ENCODE measurements at places on chromosomes 6 and 20.

DNA sequence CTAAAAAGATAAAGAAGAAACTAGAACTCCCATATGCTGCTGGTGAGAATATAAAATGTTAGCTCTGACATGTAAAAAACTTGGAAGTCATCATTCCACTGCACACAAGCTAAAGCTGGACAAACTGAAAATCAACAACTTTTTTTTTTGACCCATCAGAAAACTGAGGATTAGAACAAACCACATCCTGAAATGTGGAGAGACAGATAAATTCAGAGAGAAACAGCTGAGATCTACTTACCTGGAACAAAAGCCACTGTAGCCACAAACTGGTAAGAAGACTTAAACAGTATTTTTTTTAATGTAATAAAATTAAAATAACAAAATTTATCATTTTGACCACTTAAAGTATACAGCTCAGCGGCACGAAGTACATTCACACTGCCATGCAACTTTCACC lies 408.5 kb upstream of the RGS17 start:
- DNase-seq, result no peak

DNA sequence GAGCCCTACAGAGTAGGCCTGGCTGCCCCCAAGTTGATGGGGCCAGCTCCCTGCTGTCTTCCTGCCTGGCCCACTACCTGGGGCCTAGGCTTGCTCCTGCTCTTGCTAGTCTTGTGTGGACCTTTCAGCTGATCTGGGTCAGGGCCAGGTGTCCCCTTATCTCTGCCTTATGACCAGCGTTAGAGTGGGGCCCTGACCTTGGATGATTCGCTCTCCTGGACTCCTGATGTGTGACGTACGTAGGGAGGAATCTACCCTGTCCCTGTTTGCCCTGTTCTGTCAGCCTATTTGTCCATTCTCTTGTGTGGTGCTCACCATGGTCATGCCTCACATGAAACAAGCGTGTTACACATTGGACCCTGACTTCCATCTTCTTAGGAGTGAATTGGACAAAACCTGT lies 571.8 kb downstream of the QKI start:
- no peak for DNase-seq

DNA sequence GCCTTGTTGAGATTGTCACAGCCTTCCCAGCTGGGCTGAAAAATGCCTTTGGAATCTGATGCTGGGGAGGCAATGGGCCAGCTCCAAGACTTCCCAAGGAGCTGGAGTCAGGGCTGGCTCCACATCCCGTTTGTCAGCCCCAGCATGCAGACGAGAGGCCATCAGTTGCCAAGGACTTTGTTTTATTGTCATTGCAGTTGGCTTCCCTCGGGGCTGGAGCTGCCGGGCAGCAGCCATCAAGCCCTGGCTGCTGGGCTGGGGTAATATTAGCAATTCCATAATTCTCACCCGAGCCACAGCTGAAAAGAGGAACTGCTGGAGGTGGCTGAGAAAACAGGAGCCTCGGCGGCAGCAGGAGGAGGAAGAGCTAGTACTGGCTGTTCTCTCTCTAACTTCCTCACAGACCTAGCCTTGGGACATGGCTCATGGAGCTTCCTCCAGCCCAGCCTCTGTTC lies 182.5 kb downstream of the CDC5L start:
- no peak for DNase-seq

GRCh38 chr6:125273965-125274364 lies 27.8 kb downstream of the HDDC2 start:
- no peak for DNase-seq

DNA sequence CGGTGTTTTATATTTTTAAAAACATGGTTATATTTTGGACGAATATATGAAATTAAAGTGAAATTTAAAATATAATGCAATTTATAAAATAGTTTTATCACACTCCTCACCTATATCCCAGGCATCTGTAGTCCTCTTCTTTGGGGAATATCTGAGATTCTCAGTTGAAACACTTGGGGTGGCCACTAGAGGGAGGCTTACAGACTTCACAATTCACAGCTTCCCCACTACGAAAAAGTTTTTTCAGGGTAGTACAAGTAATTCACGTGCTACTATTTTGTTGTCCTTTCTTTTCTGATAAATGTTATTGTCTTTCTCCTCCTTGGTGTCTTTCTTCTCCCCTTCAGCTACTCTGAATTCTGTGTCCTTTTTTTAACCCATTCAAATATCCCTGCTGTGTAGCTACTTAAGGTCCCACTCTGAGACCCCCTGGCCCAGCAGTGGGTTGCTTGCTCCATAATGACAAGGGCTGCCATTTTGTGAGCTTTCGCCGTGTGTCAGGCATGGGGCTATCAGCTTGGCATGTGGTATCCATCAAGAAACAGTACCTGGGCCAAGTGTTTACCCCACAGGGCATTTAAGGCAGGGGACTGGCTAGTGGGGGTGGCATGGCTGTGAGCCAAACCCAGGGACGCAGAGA lies 43.6 kb upstream of the PHACTR3 start:
- no peak for DNase-seq

DNA sequence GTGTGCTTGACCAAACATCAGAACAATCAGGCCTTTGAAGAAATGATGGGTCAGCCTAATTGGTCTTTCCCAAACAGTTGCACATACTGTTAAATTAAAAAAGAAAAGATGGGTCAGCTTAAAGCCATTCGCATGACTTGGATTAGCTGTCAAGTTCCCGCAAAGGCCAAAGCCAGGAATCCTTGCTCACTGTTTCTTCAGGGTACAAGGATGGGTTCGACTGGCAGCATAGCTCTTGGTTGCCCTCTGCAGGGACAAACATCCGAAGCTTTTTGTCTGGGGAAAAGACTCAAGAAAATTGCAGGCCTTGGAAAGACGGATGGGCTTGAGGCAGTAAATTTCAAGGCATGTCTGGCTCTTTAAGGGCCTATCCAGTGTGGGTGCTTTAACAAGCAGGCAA lies 168.0 kb downstream of the HDGFL1 start:
- peak; percentile 67 for DNase-seq

DNA sequence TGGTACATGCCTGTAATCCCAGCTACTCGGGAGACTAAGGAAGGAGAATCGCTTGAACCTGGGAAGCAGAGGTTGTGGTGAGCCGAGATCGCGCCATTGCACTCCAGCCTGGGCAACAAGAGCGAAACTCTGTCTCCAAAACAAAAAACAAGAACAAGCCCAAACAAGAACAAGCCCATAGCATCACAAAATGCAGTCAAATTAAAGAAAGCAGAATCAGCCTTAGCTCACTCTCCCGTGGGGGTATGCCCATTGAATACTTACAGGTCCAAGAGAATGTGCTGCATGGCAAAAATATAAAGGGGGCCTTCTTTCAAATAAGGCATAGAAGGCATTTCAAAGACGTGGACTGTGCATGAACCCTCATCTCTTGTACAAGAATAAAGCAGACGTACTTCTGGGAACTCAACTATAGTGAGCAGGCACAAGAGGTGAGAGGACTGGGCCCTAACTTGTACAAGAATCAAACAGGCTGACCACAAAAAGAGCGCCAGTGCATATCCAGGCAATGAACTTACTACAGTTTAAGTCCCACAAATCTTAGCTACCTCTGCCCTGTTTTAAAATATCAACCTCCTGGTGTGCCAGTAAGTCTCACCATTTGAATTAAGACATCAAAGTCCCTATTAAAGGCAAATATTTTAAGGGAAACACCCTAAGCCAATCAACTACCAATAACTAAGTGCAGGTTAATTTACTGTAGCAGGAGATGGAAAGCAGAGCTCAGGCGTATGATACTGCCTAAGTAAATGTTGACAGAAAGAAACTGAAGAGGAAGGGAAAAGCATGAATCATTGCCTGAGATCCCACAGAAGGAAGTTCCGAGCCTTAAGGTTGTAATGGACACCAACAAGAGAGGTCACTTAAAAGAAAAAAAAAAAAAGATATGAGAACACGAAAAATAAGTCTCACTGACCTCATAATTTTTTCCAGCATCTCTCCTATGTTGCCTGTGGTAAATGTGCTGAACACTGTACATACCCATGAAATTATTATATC lies 37.4 kb downstream of the TOMM6 start:
- DNase-seq, result no peak

GRCh38 chr6:11292091-11292490 lies 59.6 kb upstream of the NEDD9 start:
- DNase-seq, result no peak

GRCh38 chr6:126153661-126154060 lies 167.3 kb downstream of the TRMT11 start:
- no peak for DNase-seq

DNA sequence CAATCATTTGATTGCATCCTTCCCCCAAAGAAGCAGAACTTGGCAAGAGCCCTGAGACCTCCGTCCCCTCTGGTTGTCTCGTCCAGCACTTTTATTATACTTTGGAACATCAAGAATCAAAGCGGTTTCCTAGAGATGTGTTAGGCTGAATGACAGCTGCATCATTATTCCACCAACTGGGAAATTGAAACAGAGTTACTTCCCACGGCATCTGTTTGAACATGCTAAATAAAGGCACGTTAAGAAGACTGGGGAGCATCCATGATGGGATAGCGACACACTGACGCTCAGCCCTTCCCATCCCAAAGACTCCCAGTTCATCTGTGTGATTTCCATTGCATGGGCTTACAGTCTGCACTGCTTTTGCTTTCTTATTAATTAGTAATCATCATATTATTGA lies 147.8 kb downstream of the TBC1D7 start:
- DNase-seq, result no peak

GRCh38 chr6:14380901-14381828 lies 263.6 kb downstream of the CD83 start:
- no peak for DNase-seq

GRCh38 chr6:150413781-150414281 lies 45.0 kb downstream of the IYD start:
- DNase-seq, result no peak

- DNase-seq, result no peak
Measured at GRCh38 chr20:13348311-13349234, 127.5 kb downstream of the ISM1 start.

DNA sequence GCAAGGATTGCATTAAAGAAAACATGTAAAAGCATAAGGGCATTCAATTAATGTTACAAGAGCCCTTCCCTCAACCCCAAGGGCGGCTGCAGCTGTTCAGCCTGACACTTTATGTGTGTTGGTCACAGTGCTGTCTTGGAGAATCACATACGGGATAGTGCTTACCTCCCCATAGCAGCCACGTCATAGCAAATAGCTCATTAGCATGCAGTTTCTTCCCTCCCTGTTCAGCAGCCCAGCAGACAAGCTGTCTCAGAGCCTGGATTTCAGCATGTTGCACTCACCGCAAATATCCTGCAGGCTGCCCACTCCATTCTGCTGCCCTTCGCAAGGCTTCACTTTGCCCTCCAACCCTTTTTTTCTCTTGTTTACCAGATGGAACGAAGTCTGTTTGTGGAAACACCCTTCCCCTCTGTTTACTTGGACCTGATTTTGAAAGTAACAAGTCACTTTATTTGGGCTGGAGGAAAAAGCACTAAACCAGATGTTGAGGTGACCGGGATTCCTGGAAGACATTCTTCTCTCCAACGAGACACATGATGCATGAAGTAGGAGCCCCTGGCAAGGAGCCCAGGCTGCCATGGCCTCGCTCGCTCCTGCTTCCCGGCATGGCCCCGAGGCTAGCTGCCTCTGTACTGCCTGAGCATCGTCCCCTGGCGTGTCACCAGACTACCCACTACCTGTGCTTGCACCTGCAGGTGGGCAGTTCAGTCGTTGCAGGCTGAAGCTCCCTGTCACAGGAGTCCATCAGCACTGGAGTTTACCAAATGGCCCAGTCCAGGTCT lies 151.6 kb upstream of the GMDS start:
- no peak for DNase-seq

DNA sequence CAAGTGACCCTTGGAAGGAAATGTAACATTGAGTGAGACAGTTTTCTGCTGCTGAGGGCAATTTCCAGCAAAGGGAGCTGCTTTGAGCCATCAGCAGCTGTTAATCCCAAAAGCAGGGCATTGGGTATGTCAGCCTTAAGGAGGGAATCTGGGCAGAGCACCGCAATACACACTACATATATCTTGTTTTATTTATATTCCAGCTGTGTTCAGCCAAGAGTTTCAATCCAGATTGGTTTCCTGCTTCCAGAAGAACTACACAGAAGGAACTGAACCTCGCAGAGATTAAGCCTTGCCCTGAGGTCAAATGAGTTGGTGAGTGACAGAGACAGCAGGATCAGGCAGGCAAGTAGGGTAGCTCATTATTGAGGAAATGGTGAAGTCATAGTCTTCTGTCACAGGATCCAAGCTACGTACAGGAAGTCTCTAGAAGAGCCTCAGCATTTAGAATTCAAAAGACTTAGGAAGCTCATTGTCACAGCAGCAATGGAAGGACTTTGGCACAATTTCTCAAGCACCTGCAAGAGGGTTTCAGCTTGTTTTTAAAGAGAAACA lies 109.9 kb upstream of the HEY2 start:
- DNase-seq, result no peak

DNA sequence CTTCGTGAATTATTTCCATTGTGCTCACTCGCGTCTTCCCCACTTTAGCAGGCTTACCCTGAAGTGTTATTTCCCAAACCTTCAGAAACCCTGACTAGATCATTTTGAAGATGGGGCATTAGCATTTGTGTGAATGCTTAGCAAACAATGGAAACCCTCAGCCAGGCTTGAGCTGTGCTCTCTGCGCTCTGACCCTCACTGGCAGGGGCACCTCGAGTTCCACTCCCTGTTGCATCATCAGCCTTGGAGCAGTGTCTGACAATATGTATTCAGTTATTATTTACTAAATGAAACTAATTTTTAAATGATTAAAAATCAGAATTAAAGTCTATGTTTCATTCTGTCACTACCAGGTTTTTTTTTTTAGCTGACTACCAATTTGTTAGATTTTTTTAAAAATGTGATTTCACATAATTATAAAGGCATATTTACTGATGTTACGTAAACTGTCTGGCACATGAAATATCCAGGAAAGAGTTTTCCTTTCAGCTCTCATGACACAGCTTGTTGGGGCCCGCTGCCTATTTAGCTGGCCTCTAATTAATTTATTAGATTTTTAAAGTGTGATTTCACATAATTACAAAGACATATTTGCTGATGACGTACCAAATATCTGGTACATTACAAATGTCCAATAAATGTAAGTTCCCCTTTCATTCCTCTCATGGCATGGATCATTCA lies 155.2 kb downstream of the PACRG start:
- no peak for DNase-seq

GRCh38 chr6:92427453-92427852 lies 991.9 kb downstream of the EPHA7 start:
- no peak for DNase-seq
